Karpas-422 (cell line): ENCODE measurements at places on chromosomes 2 and 18.

DNA sequence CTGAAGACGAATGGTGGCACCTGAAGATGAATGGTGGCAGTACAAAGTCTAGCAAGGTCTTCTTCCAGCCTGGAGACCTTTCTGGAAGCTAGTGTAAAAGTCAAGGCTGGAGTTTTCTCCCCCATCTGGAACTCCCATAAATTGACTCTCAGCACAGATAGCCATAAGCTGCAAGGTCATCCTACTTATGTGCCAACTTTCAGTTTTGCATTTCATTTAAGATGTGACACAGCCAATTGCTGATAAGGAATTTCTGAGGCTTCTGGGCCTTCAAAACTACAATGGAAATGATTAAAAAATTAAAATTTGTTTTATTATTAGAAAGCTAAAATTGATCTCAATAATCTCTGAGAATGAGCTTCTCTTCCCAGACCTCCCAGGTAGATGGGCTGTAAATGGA is 10.2 kb downstream of the XDH start:
- no peak for DNase-seq
- H3K4me1 ChIP-seq = no peaks in the 10 kb centered on the region
- no peak overlapping the region for H3K4me3 ChIP-seq
- no peak overlapping the region for H3K27ac ChIP-seq

GRCh38 chr2:108621087-108621559 is 86.9 kb downstream of the LIMS1 start:
- H3K27ac ChIP-seq = no peak overlapping the region
- no peaks in the 10 kb centered on the region for H3K36me3 ChIP-seq
- no peaks in the 10 kb centered on the region for H3K27me3 ChIP-seq
- no peak overlapping the region for H3K4me3 ChIP-seq
- no peak for DNase-seq
- no peaks in the 10 kb centered on the region for H3K4me1 ChIP-seq

DNA sequence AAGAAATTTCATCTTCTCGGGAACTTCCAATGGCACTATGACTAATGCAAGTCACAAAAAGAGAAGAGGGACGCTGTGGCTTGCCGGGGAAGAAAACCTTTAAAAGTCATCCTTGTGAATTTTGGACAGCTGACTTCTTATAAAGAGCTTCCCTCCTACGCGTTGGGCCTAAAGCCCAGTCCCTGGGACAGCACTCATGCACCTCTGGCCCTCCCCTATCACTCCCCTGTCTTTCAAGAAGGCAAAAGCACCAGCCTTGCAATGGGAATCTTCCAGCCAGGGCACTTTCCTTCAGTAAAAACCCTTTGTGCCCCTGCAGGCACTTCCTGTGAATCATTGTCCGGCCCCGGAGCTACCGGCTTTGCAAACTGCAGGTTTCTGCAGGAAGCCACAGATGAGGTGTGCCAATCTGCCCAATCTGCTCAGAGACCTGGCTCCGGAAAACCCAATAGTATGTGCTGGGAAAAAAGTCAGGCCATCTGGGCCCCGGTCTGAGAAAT is 7.1 kb downstream of the MREG start:
- H3K4me3 ChIP-seq = no peak overlapping the region
- H3K36me3 ChIP-seq = no peaks in the 10 kb centered on the region
- no peak overlapping the region for H3K27ac ChIP-seq
- DNase-seq = no peak

DNA sequence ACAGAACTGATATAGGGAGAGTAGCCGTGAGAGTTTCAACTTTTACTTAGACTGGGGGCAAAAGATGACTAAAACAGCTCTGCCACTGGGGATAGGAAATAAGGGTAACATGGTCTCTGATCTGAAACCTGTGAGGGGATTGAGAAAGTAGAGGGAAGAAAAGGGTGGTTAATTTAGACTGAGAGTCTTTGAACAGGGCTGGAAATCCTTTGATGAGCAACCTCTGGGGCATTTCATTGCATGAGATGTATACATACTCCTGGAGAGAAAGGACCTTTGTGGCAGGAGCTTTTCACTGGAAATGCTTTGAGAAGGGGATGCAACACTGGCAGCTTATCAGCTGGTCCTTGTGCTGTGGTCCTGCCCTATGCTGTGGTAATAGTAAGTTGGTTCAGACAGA is 9.4 kb downstream of the GALNT1 start:
- peaks cover 98% of the 10 kb centered on the region for H3K4me1 ChIP-seq
- peaks cover 28% of the 10 kb centered on the region; the same call in 1 of the 2 replicates for H3K36me3 ChIP-seq
- H3K27me3 ChIP-seq = no peaks in the 10 kb centered on the region
- peak overlapping the region; percentile 86 for H3K27ac ChIP-seq

- no peaks in the 10 kb centered on the region for H3K36me3 ChIP-seq
- H3K27ac ChIP-seq = no peak overlapping the region
- H3K4me3 ChIP-seq = no peak overlapping the region
- H3K27me3 ChIP-seq = no peaks in the 10 kb centered on the region
These were observed 9.0 kb upstream of the HIBCH start for GRCh38 chr2:190328573-190329147.

- H3K4me1 ChIP-seq = peaks cover 10% of the 10 kb centered on the region
- H3K36me3 ChIP-seq = no peaks in the 10 kb centered on the region
- H3K4me3 ChIP-seq = no peak overlapping the region
- no peaks in the 10 kb centered on the region for H3K27me3 ChIP-seq
- DNase-seq = no peak
These were observed 57.9 kb downstream of the SCN7A start for GRCh38 chr2:166436189-166436588.

DNA sequence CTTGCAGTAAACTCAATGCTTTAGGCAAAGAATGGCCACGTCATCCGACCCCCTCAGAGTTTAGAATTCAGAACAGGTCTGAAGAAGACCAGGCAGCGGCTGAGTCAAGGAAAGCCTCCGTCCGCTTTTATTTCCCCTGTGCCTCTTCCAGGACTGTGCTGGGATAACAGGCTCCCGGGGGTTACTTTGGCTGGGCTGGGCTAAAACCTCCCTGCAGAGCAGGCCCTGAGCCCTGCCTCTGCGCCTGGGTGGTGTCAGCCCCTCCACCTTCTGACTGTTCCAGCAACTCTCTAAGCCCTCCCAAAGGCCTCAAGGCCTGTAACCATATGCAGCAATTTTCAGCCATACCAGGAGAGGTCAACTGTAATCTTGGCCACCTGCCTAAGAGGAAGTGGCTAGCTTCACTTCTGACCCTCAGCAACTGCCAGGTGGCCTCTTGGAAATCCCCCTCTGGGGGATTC is 166.5 kb downstream of the RPIA start:
- peaks cover 52% of the 10 kb centered on the region for H3K4me1 ChIP-seq
- H3K4me3 ChIP-seq = peak overlapping the region; percentile 88
- DNase-seq = peak; percentile 87

- H3K27ac ChIP-seq = no peak overlapping the region
- no peaks in the 10 kb centered on the region for H3K27me3 ChIP-seq
- no peak for DNase-seq
- no peak overlapping the region for H3K4me3 ChIP-seq
- peaks cover 6% of the 10 kb centered on the region for H3K4me1 ChIP-seq
These were observed 23.2 kb upstream of the ACSL3 start for GRCh38 chr2:222837643-222838056.

- DNase-seq = no peak
- no peaks in the 10 kb centered on the region for H3K27me3 ChIP-seq
- no peaks in the 10 kb centered on the region for H3K36me3 ChIP-seq
- H3K4me1 ChIP-seq = no peaks in the 10 kb centered on the region
- H3K27ac ChIP-seq = no peak overlapping the region
- H3K4me3 ChIP-seq = no peak overlapping the region
These were observed 54.1 kb downstream of the PXDN start for GRCh38 chr2:1690056-1690775.

GRCh38 chr2:180706694-180707093 is 273.7 kb upstream of the UBE2E3 start:
- no peaks in the 10 kb centered on the region for H3K27me3 ChIP-seq
- DNase-seq = no peak
- H3K4me1 ChIP-seq = no peaks in the 10 kb centered on the region
- H3K36me3 ChIP-seq = no peaks in the 10 kb centered on the region

GRCh38 chr2:71865391-71865965 is 282.2 kb downstream of the CYP26B1 start:
- no peak overlapping the region for H3K4me3 ChIP-seq
- DNase-seq = no peak
- no peaks in the 10 kb centered on the region for H3K36me3 ChIP-seq
- no peak overlapping the region for H3K27ac ChIP-seq
- no peaks in the 10 kb centered on the region for H3K27me3 ChIP-seq

- no peaks in the 10 kb centered on the region for H3K27me3 ChIP-seq
- no peak overlapping the region for H3K4me3 ChIP-seq
- H3K4me1 ChIP-seq = no peaks in the 10 kb centered on the region
- H3K27ac ChIP-seq = no peak overlapping the region
- peak; percentile 34 for DNase-seq
- no peaks in the 10 kb centered on the region for H3K36me3 ChIP-seq
These were observed 14.6 kb downstream of the RAB31 start for GRCh38 chr18:9722691-9723090.

- no peak overlapping the region for H3K27ac ChIP-seq
- H3K4me3 ChIP-seq = no peak overlapping the region
- no peaks in the 10 kb centered on the region for H3K36me3 ChIP-seq
- peaks cover 20% of the 10 kb centered on the region for H3K4me1 ChIP-seq
- DNase-seq = peak; percentile 88
These were observed 122.1 kb downstream of the RPIA start for GRCh38 chr2:88813612-88814011.

DNA sequence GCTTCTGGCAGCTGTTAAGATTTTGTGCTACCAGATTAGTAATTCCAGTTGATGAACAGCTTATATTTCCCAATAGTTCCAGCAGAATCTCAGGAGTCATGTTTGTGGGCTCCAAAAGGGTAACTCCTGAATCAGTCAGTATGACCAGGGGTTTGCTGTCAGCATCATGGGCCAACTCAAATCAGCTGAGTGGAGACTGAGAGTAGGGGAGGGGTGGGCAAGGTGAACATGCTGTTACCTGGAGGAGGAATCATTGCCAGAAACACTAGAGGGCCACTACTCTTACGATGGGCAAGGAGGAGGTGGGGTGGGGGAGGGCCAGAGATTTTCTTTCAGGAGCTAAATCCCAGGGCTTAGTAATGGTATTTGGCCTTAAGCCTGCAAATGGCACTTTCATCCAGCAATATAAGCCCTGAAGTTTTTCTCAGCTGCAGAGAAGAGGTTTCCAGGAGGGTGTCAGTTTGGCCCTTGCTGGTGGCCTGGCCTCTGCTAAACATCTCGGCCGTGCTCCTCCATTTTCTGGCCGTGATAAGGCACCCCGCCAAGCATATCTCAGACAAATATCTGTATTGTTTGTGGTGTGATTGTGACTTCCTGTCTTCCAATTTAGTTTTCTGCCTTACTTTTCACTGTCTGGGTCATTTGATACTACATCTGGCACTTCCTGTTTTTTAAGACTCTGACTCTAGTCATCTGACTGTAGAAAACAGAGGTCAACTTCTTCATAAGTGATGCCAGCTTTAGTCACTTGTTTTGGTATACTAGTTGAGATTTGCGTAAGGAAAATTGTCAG is 120.5 kb upstream of the CXCR4 start:
- no peak overlapping the region for H3K27ac ChIP-seq
- H3K4me3 ChIP-seq = no peak overlapping the region
- no peaks in the 10 kb centered on the region for H3K36me3 ChIP-seq
- peaks cover 13% of the 10 kb centered on the region for H3K4me1 ChIP-seq
- no peaks in the 10 kb centered on the region for H3K27me3 ChIP-seq

DNA sequence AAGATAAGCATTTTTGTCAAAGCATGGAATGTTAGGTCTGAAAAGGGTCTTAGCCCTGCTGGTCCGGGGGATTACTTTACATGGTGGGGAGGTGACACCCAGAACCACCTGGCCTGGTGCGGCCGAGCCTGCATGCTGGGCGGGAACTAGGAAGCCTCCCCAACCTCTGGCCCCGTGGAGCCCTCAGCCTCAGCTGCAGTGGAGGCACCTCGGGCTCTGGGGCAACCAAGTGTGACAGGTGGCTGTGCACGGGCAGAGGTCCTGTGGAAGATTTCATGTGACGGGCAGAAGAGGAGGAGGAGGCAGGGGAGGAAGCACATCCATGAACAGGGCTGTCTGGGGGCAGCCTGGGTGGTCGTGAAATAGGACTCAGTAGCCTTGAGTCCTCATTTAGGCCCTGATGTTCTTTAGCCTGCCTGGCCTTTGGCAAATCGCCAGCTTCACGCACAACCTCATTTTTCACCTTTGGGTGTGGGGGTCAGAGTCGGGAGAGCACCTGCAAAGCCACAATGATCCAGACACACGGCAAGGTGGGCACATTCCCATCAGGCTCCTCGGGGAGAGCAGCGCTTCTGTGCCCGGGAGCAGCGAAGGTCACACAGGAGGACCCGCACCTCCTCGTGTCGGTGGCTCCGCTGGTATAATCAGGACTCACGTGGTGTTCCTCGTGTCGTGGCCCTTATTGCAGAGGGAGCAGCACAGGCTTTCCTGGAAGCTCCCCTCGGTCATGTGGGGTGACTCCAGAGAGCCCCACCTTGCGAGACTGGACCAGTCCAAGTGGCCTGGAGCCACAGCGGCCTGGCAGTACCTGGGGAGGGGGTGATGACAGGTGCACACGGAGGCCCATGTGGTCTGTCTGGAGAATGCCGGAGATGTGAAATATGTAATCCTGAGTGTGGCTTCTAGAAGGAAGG is 13.9 kb downstream of the CNDP2 start:
- DNase-seq = no peak
- H3K4me3 ChIP-seq = no peak overlapping the region

DNA sequence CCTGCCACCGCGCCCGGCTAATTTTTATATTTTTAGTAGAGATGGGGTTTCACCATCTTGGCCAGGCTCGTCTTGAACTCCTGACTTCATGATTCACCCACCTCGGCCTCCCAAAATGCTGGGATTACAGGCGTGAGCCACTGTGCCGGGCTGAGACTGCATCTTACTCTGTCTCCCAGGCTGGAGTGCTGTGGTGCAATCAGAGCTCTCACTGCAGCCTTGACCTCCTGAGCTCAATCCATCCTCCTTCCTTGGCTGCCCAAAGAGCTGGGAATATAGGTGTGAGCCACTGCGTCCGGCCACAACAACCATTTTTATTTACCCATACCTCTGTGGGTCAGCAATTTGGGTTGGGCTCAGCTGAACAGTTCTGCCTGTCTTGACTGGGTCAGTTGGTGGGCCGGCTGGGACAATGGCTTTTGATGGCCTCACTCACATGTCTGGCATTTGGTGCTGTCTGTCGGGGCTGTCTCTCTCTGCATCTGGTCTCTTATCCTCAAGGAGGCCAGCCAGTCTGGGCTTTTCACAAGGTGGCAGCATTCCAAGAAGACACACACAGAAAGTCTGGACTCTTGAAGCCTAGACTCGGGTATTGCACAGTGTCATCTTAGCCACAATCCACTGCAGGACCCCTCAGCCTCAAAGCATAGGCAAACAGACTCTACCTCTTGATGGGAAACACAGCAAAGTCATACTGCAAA is 116.8 kb upstream of the GATA6 start:
- no peak overlapping the region for H3K4me3 ChIP-seq
- no peak overlapping the region for H3K27ac ChIP-seq
- H3K36me3 ChIP-seq = no peaks in the 10 kb centered on the region
- no peaks in the 10 kb centered on the region for H3K4me1 ChIP-seq
- no peak for DNase-seq
- no peaks in the 10 kb centered on the region for H3K27me3 ChIP-seq

GRCh38 chr2:112644155-112644932 is 1.4 kb upstream of the SLC20A1 start:
- H3K36me3 ChIP-seq = peaks cover 22% of the 10 kb centered on the region
- H3K27me3 ChIP-seq = no peaks in the 10 kb centered on the region

GRCh38 chr2:19250906-19251305 is 107.5 kb downstream of the OSR1 start:
- H3K4me3 ChIP-seq = no peak overlapping the region
- H3K27me3 ChIP-seq = no peaks in the 10 kb centered on the region
- no peaks in the 10 kb centered on the region for H3K4me1 ChIP-seq

GRCh38 chr2:191209340-191209739 is 35.9 kb upstream of the MYO1B start:
- H3K4me3 ChIP-seq = no peak overlapping the region
- peak; percentile 16 for DNase-seq
- H3K27me3 ChIP-seq = no peaks in the 10 kb centered on the region
